ENCODE measurements at places on chromosomes 7 and 10.

- no peak for DNase-seq
Measured at GRCh38 chr7:71706597-71706975, 574.6 kb downstream of the GALNT17 start.

DNA sequence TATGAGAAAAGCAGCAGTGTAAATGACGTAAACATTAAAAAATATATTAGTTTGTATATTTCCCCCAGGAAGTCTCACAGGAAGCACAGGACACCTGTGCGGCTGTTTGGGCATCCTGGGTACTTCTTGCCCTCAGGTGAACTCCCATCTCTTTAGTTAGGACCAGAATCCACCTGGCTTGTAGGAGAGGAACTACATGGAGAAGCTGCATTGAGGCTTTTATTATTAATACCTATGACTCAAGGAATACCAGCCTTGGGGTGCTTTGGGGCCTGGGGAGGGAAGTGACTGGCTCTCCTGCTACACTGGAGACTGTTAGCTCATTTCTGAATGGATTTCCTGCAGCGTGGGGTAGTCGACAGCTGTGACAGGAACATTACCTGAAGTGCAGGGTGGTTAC, 40.0 kb upstream of the GSDME start:
- DNase-seq: no peak

DNA sequence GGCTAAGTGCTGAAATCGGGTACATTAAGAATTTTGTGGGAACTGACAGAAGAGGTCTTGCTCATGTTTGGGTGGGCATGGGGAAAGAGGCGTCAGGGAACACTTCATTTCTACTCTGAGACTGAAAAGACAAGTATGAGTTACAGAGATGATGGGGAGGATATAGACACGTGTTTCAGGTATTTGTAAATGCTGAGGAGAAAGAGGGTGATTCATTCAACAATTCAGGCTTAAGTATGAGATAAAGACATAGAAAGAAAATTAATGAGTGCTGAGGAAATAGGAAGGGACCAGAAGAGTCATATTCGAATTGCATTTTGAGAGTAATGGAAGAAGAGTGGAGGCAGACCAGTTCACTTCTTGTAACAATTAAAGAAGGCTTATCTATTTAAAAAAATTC, 143.6 kb downstream of the HBP1 start:
- DNase-seq: no peak

- peak; percentile 19 for DNase-seq
Measured at GRCh38 chr7:99562832-99563231, 4.4 kb downstream of the ZNF655 start.

DNA sequence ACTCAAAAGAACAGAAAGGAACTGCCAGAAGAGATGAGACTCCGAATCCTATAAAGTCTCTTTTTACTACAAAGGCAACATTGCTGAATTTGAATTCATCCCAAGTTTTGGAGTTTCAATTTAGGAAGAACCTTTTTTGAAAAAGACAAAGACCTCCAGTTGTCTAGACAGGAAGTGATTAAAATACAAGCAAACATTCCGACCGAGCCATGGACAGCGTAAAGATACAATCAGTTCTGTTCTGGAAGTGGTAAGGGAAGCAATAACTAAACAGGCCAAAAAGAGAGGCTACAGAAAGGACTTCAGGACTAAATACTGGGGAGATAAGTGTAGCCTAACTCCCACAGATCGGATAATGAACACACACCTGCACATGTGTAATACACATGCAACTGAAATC, 101.0 kb downstream of the SMURF1 start:
- no peak for DNase-seq

- no peak for DNase-seq
Measured at GRCh38 chr7:74149603-74150002, 24.6 kb upstream of the EIF4H start.

GRCh38 chr7:108684629-108685028, 115.0 kb downstream of the DNAJB9 start:
- no peak for DNase-seq

GRCh38 chr7:2545746-2546425, 9.4 kb downstream of the BRAT1 start:
- no peak for DNase-seq

GRCh38 chr7:75967487-75967997, 26.9 kb downstream of the TMEM120A start:
- no peak for DNase-seq

GRCh38 chr7:77910124-77910523, 111.6 kb downstream of the PHTF2 start:
- no peak for DNase-seq

DNA sequence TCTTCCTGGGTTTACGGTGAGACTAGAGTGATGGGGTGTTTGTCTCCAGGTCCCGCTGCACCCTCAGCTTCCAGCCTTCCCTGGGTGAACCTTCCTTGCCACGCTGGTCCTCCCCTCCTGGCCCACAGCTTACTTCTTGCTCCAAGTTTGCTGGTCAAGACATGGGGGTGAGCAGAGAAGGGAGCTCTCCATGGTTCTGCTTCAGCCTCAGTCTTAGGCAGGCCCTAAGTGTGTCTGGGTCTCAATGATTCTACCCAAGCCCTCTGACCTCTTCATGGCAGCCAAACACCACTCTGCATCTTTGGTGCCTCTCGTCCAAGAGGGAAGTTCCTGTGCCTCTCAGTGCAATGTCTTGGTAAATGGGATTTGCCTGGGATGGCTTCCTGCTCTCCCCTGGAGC, 356.5 kb upstream of the KLF6 start:
- no peak for DNase-seq

GRCh38 chr7:157016024-157016351, 5.5 kb upstream of the MNX1 start:
- no peak for DNase-seq

DNA sequence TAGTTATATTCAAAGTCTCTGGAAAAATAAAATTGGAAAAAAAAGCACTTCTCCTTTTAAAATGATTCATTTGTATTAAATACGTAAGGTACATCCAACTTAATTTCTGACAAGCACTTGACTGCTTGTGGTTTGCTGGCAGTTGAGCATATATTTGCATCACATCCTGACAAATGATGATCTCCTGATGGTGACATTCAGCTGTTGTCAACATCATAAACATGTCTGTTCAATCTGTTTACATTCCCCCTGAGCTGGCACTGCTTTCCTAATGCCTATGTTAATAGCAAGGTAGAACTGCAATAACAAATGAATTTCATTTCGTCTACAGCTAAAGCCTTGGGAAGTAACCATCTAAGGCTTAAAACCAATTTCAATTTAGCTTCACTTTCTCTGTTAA, 24.4 kb downstream of the TSPAN12 start:
- DNase-seq: no peak

GRCh38 chr7:51346126-51346525, 29.5 kb upstream of the COBL start:
- no peak for DNase-seq

- no peak for DNase-seq
Measured at GRCh38 chr7:117202511-117202910, 120.3 kb downstream of the WNT2 start.

DNA sequence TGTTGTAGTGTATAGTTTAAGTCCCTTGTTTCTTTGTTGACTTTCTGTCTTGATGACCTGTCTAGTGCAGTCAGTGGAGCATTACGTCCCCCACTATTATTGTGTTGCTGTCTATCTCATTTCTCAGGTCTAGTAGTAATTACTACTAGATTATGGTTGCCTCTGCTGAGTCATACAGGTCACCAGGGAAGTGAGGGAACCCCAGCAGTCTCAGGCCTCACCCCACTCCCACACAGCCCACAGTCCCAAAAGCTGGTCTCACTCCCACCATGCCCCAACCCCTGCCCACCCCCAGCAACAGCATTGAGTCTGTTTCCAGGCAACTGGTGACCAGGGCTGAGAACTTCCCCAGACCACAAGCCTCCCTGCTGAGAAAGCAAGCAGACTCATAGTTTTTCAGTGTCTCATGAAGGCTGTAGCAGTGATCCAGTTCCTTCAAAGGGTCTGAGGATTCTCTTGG, 88.0 kb downstream of the PLXDC2 start:
- no peak for DNase-seq

DNA sequence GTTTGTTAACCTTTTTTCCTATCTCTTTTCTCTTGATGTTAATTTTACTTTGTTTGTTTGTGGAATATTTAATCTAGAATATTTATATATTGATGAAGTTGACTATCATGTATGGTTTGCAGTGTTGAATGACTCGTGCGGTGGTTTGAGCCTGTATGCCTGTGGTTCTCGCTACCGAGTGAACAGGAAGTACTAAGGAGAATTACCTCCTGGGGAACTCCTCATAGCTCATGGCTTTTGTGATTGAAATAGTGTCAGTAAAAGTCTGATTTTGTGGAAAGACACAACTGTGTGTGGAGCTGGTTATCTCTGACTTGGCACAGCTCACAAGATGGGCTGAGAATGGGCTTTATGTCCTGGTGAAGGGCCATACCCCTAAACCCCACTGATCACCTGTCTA, 498.6 kb downstream of the GLRX3 start:
- DNase-seq: no peak

GRCh38 chr10:131722525-131723264, 178.1 kb upstream of the PPP2R2D start:
- DNase-seq: no peak

DNA sequence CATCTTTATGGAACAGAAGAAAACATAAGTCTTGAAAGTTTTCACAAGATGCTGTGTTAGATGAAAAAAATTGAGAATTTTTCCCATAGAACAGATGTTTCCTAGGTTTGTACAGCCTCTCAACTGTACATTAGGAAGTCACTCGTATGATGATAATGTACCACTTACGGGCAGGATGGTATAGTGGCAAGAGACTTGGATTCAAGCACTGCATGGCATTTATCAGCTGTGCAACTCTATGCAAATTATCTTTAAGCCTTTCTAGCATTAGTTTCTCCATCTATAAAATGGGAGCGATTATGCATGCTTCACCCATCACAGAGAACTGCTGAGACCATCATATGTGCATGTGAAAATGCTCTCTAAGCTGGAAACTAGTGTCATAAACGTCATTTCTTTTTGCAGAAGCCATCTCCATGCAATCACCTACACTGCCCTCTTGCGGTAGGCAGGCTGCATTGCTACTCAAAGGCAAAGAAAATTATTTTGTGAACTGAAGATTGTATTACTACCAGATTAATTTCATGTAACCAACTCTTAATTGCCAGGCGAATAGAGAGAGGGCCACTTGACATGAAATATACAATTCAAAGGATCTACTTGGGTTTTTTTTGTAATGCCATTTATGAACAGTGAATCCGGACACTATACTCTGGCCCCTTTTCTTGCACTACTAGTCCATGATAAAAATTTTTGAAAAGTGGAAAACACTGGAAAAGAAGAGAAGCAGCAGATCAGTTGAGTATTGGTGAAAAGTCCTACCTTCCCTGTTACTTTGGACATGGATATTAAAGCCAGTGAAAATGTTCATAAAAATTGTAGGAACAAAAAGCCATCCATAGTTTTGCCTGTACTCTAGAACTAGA, 102.3 kb downstream of the JAZF1 start:
- DNase-seq: peak; percentile 14

DNA sequence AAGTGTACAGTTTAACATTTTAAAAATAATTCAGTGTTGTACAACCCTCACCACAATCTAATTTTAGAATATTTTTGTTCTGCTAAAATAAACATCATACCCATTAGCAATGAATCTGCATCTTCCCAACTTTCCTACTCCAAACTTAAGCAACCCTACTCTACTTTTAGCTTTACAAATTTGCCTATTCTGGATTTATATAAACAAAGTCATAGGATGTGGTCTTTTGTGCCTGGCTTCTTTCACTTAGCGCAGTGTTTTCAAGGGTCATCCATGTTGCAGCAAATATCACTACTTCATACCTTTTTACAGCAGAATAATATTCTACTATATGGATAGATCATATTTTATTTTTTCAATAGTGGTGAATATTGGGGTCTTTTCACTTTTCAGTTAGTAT, 18.9 kb downstream of the CALML3 start:
- no peak for DNase-seq

- DNase-seq: no peak
Measured at GRCh38 chr10:72932259-72933015, 22.2 kb downstream of the PLA2G12B start.

DNA sequence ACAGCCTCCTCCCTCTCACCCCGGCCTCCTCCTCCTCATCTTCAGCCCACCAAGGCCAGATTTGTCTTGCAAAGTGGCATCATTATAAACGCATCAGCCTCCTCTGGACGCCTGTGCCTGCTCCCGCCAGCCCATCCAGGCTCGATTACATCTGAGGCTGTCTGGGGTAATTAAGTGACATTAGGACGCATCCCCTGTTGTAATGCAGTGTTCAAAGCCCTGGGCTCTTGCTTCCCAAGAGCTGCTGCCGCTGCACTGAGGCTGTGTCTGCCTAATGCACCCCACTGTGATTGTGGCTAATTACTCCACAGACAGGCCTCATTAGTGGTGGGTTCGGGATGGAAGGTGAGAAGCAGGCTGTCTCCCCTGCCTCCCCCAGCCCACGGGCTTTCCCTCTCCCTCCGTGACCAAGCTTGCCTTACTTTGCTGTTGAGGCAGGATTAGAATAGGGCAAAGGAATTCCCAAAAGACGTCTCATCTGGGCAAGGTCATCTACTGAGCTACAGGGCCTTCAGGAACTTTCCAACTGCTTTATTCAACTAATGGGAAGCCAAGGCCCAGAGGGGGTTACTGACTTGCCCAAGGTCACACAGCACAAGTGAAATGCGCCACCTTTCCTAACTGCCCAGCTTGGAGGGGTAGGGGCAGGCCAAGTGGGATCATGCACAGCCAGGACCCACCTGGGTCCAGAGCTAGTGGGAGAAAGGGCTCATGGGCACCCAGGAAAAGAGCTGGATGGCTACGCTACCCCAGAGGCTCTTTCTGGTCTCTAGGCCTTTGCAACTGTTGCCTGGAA, 66.2 kb upstream of the PCBD1 start:
- DNase-seq: no peak

- no peak for DNase-seq
Measured at GRCh38 chr7:107194052-107194451, 25.2 kb downstream of the HBP1 start.

GRCh38 chr10:96395931-96396877, 37.4 kb upstream of the OPALIN start:
- no peak for DNase-seq

- no peak for DNase-seq
Measured at GRCh38 chr10:44382131-44382858, 2.6 kb downstream of the CXCL12 start.

- no peak for DNase-seq
Measured at GRCh38 chr7:149725916-149726315, 47.5 kb downstream of the ZNF467 start.

- no peak for DNase-seq
Measured at GRCh38 chr7:155470686-155471638, 13.0 kb downstream of the EN2 start.

GRCh38 chr10:17599089-17599488, 18.1 kb downstream of the HACD1 start:
- DNase-seq: no peak
